Activated CD8-positive, alpha-beta memory T cell treated with anti-CD3 and anti-CD28 coated beads, Interleukin-2, amount 10 ng/mL, durations not matched to agents 7 days and 5 days (primary cell): ENCODE measurements at places on chromosomes 2 and 18. TPM values are rescaled to one million over a fixed set of nuclear protein-coding genes. Genes with fewer than 3 reads are reported as not detected.

DNA sequence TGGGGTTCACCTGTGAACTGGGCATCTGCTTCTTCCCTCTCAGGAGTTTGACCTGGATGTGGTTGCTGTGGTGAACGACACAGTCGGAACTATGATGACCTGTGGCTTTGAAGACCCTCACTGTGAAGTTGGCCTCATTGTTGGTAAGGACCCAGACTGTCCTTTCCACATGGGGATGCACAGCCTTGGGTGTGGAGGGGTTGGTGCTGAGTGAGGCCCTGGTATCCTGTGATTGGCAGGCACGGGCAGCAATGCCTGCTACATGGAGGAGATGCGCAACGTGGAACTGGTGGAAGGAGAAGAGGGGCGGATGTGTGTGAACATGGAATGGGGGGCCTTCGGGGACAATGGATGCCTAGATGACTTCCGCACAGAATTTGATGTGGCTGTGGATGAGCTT is 52.3 kb downstream of the HK2 start:
- H3K36me3 ChIP-seq: peaks cover 46% of the 10 kb centered on the region
- H3K27ac ChIP-seq: no peak overlapping the region
- no peak overlapping the region for H3K4me3 ChIP-seq
- H3K4me1 ChIP-seq: no peaks in the 10 kb centered on the region
- no peaks in the 10 kb centered on the region for H3K27me3 ChIP-seq

DNA sequence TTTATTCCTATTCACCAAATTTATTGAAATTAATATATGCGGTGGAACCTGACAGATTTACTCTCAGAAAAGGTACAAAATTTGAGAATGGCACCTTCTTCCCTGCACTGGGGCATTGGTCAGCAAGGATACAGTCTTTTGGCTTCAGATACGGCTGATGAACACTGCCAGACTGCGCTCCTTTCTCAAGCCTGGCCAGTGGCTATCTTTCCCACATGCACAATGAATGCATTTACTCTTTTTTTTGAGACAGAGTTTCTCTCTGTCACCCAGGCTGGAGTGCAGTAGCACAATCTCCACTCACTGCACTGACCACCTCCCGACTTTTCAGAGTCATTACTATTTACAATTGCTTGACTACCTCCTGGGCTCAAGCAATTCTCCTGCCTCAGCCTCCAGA is 61.6 kb downstream of the MOB4 start:
- H3K27ac ChIP-seq: no peak overlapping the region
- H3K27me3 ChIP-seq: no peaks in the 10 kb centered on the region
- no peaks in the 10 kb centered on the region for H3K4me1 ChIP-seq
- peaks cover 23% of the 10 kb centered on the region for H3K36me3 ChIP-seq
- DNase-seq: no peak
- no peak overlapping the region for H3K4me3 ChIP-seq

GRCh38 chr2:99862566-99862965 is 279.8 kb downstream of the AFF3 start:
- no peak overlapping the region for H3K4me3 ChIP-seq
- peaks cover 4% of the 10 kb centered on the region for H3K27me3 ChIP-seq
- no peaks in the 10 kb centered on the region for H3K36me3 ChIP-seq
- H3K27ac ChIP-seq: no peak overlapping the region

- H3K4me1 ChIP-seq: no peaks in the 10 kb centered on the region
- no peak overlapping the region for H3K4me3 ChIP-seq
- no peak for DNase-seq
- H3K27ac ChIP-seq: no peak overlapping the region
Measured at GRCh38 chr18:55577812-55578539, 10.0 kb downstream of the TCF4 start.

DNA sequence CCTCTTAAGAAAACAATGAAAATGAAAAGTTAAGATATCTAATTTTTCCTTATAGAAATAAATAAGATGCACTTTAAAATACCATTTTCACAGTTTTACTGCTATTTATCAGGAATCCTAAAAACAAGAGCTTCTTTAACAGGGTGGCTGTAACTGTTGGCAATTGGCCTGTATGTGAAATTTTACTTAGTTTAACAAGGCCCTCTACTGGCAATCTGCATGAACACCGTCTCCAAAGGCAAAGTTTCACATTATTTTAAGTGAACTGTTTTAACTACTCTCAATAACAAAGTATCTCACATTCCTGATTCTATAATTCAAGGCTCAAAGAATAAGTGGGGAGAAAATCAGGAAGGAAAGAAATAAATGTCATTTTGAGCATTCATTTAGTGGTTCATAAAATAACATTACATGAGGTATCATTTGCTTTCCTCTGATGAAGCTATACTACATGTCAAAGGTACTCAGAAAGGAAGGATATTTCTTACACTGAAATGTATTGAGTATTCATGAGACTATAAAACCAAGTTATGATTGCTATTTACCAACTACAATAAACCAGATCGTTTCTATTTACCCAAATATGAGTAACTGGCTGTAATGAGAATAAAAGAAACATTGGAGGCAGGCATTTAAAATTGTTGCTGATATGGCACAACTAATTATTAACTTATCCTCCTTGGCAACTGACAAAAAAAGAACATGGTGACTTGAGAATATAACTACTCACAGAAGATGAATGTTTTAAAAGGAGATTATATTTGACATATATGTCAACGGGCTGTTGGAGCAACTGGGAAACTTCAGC is 7.0 kb downstream of the NCKAP5 start:
- H3K36me3 ChIP-seq: no peaks in the 10 kb centered on the region
- DNase-seq: no peak
- no peak overlapping the region for H3K27ac ChIP-seq
- H3K27me3 ChIP-seq: no peaks in the 10 kb centered on the region
- no peak overlapping the region for H3K4me3 ChIP-seq

DNA sequence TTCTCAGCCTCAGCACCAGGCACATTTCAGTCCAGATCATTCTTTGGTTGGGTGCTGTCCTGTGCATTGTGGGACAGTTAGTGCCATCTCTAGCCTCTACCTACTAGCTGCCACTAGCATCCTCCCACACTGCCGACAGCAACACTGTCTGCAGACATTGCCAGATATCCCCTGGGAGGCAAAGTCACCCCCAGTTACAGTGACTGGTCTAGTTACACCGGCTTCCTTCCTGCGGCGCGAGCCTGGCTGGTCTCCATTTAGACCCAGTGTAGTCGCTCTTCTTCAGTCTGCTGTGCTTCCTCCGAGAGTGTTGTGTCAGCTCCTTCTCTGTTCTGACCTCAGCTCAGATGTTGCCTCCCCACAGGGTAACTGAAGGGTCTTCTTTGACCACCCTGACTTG is 283.1 kb downstream of the PHLPP1 start:
- H3K27ac ChIP-seq: no peak overlapping the region
- H3K4me3 ChIP-seq: no peak overlapping the region
- peaks cover 30% of the 10 kb centered on the region for H3K27me3 ChIP-seq

DNA sequence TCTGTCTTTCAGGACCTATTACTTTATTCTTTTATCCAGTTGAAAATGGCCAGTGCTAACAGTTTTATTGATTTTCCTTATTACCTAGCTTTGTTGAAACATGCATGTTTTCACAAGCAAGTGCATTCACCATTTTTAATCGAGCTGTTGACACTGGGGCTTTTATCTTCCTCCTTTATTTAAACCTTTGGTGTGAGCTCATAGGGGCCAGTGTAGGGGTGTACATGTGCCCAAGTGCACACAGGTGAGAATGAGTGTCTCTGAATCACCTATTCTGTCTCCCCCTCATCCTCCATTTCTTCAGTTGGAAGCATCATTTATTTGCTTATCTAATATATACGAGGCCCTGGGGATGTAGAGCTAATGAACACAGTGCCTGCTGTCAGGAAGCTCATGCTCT is 199.1 kb downstream of the PRKCE start:
- peaks cover 46% of the 10 kb centered on the region for H3K36me3 ChIP-seq
- DNase-seq: no peak
- H3K4me1 ChIP-seq: peaks cover 51% of the 10 kb centered on the region
- no peak overlapping the region for H3K4me3 ChIP-seq
- H3K27me3 ChIP-seq: no peaks in the 10 kb centered on the region
- peak overlapping the region; percentile 89 for H3K27ac ChIP-seq

- no peak for DNase-seq
- H3K4me1 ChIP-seq: no peaks in the 10 kb centered on the region
- peaks cover 47% of the 10 kb centered on the region for H3K36me3 ChIP-seq
- H3K27me3 ChIP-seq: no peaks in the 10 kb centered on the region
Measured at GRCh38 chr2:98530114-98530513, 78.2 kb downstream of the COA5 start.

- H3K4me1 ChIP-seq: peaks cover 4% of the 10 kb centered on the region
- peaks cover 2% of the 10 kb centered on the region for H3K36me3 ChIP-seq
- no peak overlapping the region for H3K27ac ChIP-seq
- H3K27me3 ChIP-seq: no peaks in the 10 kb centered on the region
Measured at GRCh38 chr2:179020156-179020750, 29.7 kb downstream of the CCDC141 start.

DNA sequence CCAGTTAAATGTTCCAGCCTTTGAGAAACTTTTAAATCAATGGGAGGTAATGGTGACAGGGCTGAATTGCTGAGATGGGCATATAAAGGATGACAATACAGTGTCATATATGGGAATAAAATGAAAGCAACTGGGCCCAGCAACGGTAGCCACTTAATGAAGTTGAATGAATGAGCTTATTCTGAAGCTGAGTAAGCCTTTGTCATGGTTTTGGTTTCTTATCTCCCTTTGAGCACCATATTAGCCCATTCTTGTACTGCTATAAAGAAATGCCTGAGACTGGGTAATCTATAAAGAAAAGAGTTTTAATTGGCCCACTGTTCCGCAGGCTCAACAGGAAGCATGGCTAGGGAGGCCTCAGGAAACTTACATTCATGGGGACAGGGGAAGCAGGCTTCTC is 3.5 kb upstream of the THUMPD2 start:
- DNase-seq: no peak
- H3K36me3 ChIP-seq: peaks cover 3% of the 10 kb centered on the region
- H3K27me3 ChIP-seq: no peaks in the 10 kb centered on the region
- H3K27ac ChIP-seq: no peak overlapping the region
- H3K4me1 ChIP-seq: peaks cover 37% of the 10 kb centered on the region

DNA sequence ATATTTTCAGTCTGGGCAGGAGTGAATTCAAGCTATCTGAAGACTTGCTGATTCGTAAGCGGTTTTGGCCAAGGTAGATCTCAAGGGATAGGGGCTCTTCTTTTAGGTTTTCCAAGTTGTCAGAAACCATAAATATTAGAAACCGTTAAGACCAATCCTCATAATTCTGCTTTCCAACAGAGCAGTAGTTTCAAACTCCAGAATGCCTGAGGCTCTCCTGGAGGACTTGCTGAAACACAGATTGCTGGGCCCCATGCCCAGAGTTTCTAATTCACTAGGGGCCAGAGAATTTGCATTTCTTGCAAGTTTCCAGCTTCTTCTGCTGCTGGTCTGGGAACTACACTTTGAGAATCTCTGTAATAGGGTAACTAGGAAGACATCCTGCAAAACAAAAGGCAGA is 1855.7 kb upstream of the CELF4 start:
- H3K27ac ChIP-seq: no peak overlapping the region
- DNase-seq: no peak
- H3K4me3 ChIP-seq: no peak overlapping the region
- no peaks in the 10 kb centered on the region for H3K36me3 ChIP-seq

DNA sequence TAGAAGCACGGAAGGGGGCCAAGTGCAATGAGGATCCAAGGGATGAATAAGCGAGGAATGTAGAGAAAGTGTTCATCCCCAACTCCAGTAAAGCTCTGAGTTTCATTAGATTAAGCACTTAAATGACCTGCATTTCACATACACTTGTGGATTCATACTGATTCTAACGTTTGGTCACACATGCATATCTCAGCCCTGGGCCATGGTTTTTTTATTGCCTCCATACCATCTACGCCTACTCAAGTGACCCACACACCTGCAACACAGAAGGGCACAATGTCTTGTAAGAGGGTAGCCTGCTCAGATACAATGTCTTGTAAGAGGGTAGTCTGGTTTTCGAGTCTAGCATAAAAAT is 566 bp upstream of the MRPS5 start:
- H3K4me1 ChIP-seq: peaks cover 37% of the 10 kb centered on the region
- peaks cover 22% of the 10 kb centered on the region for H3K36me3 ChIP-seq
- no peaks in the 10 kb centered on the region for H3K27me3 ChIP-seq
- peak overlapping the region; percentile 97 for H3K4me3 ChIP-seq
- H3K27ac ChIP-seq: peak overlapping the region; percentile 79

DNA sequence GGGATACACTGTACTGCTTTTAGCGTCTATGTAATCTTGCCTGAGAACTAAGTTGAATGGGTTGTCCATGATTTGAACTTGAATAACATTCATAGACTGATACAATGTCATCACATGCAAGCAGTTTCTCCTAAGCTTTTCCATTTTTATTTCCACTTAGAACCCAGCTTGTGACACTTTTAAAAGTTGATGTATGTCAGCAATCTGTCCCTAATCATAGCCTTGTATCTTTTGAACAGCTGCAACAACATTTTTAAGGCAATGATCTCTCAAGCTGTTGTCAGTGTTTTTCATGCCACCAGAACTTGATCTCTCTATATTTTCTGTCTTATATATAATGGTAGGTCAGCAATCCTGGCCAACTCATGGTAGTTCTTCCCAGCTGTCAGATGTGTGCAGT is 185.0 kb downstream of the DOK6 start:
- H3K27me3 ChIP-seq: peaks cover 9% of the 10 kb centered on the region
- H3K4me1 ChIP-seq: peaks cover 2% of the 10 kb centered on the region
- no peak overlapping the region for H3K27ac ChIP-seq
- H3K36me3 ChIP-seq: no peaks in the 10 kb centered on the region
- no peak for DNase-seq
- H3K4me3 ChIP-seq: no peak overlapping the region

GRCh38 chr18:13236411-13236810 is 17.9 kb downstream of the LDLRAD4 start:
- no peaks in the 10 kb centered on the region for H3K27me3 ChIP-seq
- H3K4me1 ChIP-seq: no peaks in the 10 kb centered on the region
- H3K27ac ChIP-seq: no peak overlapping the region

DNA sequence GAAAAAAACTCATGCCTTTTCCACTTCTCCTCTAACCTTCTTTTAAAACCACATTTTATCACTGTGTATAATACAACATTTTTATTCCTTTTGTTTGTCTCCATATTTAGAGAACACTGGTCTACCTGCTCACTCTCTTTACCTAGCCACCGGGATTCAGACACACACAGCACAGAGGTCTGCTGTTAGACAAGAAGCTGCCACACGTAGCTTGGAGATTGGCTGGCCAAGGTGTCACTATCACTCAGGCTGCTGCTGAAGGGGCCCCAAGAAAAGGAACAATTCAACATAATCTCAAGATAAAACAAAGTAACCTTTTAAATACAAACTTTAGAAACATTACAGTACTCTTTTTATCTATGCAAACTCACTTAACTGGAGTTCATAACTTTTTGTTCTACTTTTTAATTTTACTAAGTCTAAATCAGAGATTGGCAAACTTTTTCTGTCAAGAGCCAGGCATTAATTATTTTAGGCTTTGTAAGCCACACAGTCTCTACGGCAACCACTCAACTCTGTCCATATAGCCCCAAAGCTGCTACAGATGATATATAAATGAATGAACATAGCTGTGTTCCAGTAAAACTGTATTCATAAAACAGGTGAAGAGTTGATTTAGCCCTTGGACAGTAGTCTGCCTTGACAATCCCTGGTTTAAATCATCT is 25.8 kb downstream of the FEZ2 start:
- no peaks in the 10 kb centered on the region for H3K27me3 ChIP-seq
- no peak overlapping the region for H3K27ac ChIP-seq
- no peak for DNase-seq
- no peaks in the 10 kb centered on the region for H3K4me1 ChIP-seq

Gene ALLC
- total RNA-seq: not detected

Gene SYT4
- not detected for total RNA-seq

Gene CUL3
- 72.2 TPM for total RNA-seq

Gene COQ10B
- total RNA-seq: 25.9 TPM

Gene ICOS
- total RNA-seq: 26.9 TPM
